NCI-H2171 (cell line): ENCODE measurements at places on chromosomes 1 and 21.

GRCh38 chr21:45640001-45640887 is 3.3 kb upstream of the PCBP3 start:
- DNase-seq: no peak

GRCh38 chr1:177451191-177451590 is 280.4 kb downstream of the BRINP2 start:
- no peak for DNase-seq

GRCh38 chr1:221449194-221449593 is 292.7 kb downstream of the DUSP10 start:
- no peak for DNase-seq

GRCh38 chr1:93200086-93200620 is 19.6 kb downstream of the CCDC18 start:
- no peak for DNase-seq

DNA sequence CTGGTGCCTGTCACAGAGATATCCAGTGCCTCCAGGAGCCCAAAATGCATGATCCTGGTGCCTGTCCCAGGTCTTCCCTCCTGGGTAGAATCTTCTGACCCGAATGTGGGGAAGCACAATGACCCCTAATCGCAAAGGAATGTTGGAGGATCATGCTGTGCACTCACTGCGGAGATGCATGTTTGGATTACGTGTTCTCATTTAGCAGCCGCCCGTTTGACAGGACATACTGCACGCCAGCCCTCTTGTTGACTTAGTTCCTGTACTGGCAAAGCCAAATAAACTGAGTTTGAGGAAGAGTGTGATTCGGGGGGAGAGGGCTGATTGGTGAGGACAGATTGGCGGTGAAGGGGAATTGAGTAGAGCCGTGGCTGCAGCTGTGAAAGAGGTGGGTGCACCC is 85.9 kb upstream of the SIM2 start:
- no peak for DNase-seq

DNA sequence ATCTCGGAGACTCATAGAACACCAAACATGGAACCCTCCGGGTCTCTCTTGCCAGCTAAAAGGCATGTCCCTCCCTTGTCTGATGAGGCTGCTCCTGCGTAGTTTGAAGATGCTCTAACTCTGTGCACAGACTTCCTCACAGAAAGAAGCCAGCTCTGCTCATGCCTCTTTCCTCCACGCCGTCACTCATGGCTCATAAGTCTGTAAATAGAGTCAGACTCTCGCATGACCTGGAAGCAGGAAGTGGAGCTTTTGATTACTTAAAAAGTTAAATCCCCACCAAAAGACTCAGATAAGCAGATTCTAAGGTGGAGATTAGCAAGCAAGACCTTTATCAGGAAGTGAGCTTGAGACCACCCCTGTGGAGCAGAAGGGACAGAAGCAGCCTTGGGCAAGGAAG is 171.6 kb downstream of the TRIM33 start:
- no peak for DNase-seq

GRCh38 chr1:95386371-95386770 is 152.4 kb downstream of the RWDD3 start:
- DNase-seq: no peak

DNA sequence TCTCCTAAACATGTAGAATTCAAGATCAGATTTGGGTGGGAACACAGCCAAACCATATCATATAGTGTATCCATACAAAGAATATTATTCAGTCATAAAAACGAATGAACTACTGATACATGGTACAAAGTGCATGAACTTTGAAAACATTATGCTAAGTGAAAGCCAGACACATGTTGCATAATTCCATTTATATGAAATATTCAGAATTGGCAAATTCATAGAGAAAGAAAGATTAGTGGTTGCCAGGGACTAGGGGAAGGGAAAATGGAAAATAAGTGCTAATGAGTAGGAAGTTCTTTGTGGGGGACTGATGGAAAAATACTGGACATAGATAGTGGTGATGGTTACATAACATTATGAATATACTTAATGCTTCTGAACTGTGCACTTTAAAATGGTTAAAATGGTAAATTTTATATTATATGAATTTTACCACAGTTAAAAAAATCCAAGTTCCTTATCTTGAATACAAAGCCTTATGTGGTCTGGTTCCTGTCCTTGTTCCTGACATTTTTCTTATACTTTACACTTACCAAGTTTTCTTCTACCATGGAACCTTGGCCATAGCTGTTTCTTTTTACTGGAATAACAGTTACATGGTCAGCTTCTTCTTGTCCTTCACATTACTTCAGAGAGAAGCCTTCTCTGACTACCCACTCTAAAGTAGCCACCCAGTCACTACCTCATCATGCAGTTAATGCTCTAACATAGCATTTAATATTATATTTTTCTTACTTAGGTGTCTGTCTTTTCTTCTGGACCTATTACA is 64.0 kb downstream of the CCDC18 start:
- DNase-seq: no peak

- DNase-seq: peak; percentile 19
These were observed 160.9 kb downstream of the GABPA start for GRCh38 chr21:25895565-25896205.

DNA sequence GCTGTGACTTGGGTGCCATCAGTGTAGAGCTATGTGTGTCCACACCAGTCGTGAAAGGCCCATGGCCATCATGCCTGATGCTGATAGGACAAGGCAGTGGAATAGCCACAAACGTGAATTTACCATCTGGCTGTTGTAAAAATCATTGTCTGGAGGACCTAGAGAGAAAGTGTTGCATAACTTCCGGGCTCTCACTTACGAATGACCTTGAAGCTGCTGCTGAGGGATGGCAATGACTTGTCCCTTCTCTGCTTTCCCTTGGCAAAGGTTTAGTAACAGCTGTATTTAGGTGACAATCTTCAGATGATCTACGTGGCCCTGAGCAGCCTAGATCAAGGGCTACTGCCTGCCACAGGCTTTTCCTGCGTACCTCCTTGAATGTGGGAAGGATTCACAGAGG is 5.8 kb downstream of the ATP1B1 start:
- no peak for DNase-seq

DNA sequence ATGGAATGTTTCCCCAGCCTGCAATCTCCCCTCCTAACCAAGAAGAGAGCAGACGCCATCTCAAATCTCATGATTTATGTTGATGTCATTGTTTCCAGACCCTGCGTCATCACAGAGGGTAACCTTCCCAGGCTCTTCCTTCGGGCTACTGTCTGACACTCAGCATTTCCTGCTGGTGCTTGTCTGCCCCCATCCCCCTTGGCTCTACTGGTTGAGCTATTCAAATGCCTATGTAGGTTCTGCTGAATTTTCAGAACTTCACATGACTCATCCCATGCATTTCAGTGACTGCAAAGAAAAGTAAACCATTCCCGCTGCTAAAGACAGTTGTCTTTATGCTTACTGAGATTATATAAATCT is 24.8 kb upstream of the ITPKB start:
- DNase-seq: no peak

DNA sequence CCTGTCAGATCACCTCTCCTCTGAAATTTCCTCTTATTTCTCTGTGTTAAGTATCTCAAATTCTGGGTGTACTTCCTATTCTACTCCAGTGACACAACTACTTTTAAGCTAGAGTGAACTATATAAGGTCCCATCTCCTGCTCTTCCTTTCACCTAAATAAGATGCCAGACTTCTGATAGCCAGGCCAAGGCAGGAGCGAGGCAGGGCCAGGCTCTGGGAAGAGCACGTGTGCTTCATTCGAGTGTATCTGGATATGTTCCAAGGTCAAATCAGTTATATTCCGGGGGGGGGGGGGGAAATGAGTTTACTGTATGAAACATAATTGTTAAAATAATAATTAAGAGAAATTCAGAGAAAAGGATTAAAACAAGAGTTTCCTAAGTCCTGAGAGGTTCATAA is 60.1 kb downstream of the LRRC71 start:
- no peak for DNase-seq

- DNase-seq: no peak
These were observed 49.4 kb downstream of the NID1 start for GRCh38 chr1:236015539-236015938.

- no peak for DNase-seq
These were observed 269.4 kb downstream of the HLX start for GRCh38 chr1:221148660-221149059.

DNA sequence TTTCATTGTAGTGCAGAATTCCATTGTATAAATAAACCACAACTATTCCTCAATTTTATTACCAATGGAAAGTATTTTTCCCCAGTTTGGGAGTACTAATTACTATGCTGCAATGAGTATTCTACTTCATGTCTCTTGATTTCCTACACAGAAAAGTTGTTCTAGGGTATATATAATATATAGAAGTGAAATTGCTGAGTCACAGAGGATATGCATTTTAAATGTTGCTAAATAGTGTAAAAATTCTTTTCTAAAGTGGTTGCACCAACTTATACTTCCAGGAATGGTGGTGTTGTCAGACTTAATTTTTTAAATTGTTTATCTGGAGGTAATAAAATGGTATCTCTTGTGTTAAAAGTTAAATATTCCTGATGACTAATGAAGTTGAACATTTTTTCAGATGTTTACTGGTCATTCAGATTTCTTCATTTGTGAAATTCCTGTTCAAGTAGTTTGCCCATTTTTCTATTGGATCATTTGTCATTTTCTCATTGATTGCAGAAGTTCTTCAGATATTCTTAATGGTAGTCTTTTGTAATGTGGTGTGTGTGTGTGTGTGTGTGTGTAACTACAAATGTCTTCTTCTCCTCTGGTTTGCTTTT is 19.1 kb upstream of the MYOG start:
- no peak for DNase-seq

GRCh38 chr1:233327651-233328141 is at the start of gene MAP3K21:
TSS of gene MAP3K21 (plus strand) at chr1:233327724. CDS start at chr1:233328029, 305 bp downstream.
- DNase-seq: no peak

DNA sequence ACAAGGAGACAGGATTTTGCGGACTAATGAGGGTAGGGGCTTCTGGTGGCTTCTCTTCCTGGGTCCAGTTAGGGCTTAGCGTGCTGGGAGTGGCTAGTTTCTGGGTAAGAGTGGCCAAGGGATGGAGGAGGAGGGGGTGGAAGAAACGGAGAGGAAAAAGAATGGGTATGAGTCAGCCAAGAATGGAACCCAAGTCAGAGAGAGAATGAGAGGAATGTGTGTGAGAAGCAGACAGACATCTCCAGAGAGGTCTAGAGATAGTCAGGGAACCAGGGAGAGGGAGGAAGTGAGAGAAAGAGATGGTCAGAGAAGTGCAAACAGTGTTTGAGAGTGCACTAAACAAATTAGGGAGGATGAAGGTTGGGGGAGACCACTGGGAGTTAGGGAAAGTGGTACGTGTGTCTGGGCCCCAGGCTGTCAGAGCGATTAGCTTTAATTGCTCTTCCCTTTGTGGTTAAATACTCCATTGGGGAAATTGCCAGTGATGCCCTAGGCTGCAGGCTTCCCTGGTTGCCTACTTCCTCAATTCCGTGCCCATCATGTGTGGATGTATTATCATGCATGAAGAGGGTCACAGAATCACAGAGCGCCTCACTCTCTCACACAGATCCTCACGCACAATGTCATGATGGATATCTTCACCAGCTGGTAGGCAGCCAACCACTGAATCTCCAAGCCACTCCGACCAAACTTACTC is 1.4 kb downstream of the PEA15 start:
- no peak for DNase-seq

DNA sequence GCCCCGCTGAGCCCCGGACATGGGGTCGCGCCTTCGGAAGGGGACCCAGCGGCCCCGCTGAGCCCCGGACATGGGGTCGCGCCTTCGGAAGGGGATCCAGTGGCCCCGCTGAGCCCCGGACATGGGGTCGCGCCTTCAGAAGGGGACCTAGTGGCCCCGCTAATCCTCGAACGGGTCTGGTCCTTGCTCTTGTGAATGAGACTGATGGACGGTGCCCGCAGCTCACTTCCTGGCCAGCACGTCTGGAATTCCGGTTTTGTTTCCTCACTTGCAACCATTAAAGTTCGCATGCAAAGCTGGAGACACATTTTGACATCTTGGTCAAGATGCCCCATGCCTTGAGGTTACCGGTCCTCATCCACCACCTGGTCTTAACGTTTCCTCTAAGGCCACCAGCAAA is 5.6 kb downstream of the WRAP73 start:
- no peak for DNase-seq

GRCh38 chr1:54335011-54335754 is 71.0 kb downstream of the SSBP3 start:
- DNase-seq: no peak

DNA sequence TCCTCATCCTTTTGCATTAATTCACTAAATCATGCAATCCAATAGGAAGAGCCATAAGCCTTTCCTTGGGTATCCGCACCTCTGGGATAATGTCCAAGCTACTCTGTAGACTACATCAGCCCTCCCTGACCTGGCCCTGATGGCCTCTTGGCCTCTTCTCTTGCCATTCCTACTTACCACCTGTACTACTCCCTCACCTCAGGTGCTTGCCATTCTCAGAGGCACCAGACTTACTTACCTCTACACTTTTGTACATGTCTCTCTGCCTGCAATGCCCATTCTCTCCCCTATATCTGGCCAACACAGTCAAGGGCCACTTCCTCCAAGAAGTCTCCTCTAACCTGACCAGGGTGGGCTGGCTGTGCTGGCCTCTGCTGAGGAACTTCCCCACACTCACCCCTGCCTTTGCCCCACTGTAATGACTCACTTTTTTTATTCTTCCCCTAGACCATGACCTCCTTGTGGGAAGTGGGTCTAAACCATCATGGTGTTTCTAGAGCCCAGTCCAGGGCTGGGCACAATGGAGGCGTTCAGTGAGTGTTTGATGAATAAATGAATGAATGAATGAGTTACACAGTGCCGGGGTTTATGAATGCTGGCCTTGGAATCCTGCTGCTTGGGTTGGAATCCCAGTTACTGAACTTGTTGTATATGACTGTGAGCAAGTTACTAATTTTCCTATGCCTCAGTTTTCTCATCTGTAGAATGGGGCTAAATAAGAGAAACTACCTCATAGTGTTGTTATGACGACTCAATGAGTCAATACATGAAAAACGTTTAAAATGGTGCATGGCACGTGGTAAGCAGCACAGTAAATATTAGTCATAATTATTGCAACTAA is 179.8 kb downstream of the FOXD2 start:
- no peak for DNase-seq

DNA sequence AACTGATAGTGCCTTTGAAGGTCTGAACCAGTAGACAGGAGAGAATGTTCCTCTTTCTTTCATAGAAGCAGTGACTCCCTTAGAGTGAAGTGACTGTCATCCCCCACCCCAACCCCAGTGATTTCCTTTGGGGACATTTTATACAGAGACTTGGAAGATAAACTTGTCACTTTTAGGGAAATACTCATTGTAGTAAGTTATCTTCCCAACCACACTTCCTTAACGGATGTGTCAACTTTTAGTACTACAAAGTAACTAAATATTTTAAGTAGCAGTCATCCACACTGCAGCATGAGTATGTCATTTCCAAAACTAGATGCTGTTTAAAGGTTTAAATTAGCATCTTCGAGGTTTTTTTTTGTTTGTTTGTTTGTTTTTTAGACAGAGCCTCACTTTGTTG is 13.7 kb downstream of the LRRC8B start:
- DNase-seq: no peak
